ENCODE measurements at places on chromosomes 2 and 18. TPM values are rescaled to one million over a fixed set of nuclear protein-coding genes. Genes with fewer than 3 reads are reported as not detected.

DNA sequence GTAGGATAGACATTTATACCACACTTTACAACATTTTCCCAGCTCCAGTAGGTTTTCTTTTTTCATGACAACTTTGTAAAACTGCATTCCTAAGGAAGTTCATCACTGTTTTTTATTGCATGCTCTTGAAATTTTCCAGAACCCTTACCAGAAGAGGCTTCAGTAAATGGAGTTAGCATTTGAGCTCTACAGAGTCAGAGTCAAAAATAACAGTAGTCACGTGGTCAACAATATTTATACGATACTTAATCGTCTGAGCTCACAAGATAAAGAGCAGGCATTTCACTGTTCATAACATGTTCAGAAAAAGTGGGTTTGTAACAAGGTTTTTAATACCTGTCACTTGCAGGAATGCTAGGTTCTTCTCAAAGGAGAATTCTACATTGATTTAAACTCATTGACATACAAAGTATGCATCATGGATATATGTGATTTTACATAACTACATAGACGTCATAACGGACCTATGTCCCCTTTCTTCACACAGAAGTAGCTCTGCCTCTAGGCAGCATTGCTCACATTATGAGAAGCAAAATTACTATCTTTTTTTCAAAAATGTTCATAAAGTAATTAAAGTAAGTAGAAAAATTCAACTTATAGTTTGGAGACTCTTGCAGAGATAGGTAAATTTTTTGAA lies 187.0 kb upstream of the COL3A1 start:
- DNase-seq: no peak

The TANC1 gene
- 55.6 TPM for total RNA-seq

DNA sequence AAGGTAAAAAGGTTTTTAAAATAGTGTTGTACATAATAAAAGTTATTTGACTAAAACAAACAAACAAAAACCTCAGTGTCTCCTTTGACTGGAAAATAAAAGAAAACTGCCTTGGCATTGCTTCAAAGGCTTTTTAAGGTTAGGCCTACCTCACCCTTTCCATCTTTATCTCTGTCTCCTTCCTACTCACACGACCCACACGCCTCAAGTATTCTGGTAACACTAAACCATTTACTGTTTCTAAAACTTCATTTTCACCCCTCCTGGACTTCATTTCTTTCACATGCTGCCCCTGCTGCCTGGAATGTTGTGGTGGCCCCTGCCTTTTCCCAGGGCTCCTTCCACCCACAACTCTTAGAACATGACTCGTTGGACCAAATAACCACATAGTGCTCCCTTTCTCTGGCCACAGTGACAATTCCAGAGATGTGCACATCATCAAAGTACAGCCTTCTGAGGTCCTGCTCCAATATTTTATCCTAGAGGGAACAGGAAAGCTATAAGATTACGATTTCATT lies 54.0 kb downstream of the ERBB4 start:
- DNase-seq: no peak

- DNase-seq: no peak
Measured at GRCh38 chr2:121309801-121310200, 24.8 kb upstream of the TFCP2L1 start.

The ECEL1 gene
- 0.27 TPM for total RNA-seq

- no peak for DNase-seq
Measured at GRCh38 chr2:96665083-96665569, 22.6 kb downstream of the FER1L5 start.

- no peak for DNase-seq
Measured at GRCh38 chr2:27655155-27655951, 8.1 kb downstream of the SUPT7L start.

DNA sequence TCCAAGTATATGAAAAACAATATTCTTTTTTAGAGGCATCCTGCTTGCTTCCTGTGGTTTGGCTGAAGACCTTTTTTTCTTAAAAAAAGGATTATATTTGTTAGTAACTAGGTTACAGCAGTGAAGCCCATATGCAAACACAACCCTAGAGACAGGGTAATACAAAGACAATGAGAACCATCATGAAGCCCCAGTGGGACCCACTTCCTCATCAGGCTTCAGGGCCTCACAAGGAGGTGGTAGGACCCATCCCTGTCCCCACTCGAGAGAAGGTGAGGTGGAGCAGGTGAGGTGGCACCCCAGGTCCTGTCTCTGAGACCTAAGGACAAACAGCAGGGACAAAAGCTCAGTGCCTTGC lies 80.3 kb downstream of the EDAR start:
- DNase-seq: peak; percentile 24

The OTOF gene
- not detected for total RNA-seq

- DNase-seq: no peak
Measured at GRCh38 chr2:241617431-241618154, 19.4 kb downstream of the THAP4 start.

DNA sequence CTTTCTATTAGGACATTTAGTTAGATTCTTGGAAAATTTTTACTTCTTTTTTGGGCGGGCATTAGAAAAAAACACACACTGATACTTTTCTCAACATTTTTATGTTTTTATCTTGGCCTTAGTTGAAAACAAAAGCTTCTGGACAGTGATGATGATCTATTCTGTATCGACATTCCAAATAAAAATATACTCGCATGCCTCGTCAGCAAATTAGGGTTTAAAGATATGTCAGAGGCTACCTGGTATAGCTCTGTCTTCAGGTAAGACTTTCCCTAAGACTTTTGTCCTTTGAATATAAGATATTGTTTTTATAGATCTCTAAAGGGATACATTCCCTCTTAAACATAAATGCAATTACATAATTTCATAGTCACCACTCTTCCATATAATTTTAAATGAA lies 816.8 kb downstream of the LRP1B start:
- no peak for DNase-seq

The RAD51AP2 gene
- 0.43 TPM for total RNA-seq

- no peak for DNase-seq
Measured at GRCh38 chr2:29615183-29615582, 306.2 kb downstream of the ALK start.

- no peak for DNase-seq
Measured at GRCh38 chr2:44470151-44470550, 108.4 kb downstream of the CAMKMT start.

DNA sequence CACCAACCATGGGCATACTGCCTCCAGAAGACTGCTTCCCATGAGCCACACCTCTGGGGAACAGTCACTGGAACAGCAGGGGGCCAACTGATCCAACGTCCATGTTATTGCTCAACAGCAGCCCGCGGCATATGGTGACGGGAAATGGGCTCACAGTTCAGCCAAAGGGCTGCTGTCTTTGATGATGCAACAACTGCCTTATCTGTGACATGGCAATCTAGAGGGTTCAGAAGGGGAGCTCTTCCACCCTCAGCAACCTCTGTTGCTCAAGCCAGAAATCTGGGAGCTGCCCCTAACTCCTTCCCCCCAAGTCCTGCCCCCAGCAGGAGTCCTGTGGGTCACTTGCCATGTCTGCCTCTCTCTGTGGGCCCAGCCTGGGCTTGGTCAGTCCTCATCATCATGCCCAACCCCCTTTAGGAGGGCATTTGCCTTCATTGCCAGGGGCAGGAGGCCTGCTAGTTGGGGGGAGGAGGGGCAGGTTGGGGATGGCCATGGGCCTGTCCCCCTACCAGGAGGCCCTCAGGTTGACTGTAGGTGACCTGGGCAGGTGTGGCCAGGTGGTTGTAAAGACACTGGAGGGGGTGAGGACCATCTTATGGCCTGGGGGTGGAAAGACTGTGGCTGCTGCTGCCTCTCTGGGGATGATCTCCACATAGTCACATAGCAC lies 212.9 kb downstream of the CYP26B1 start:
- DNase-seq: peak; percentile 56

GRCh38 chr2:832635-833034 lies 118.0 kb upstream of the SNTG2 start:
- no peak for DNase-seq

DNA sequence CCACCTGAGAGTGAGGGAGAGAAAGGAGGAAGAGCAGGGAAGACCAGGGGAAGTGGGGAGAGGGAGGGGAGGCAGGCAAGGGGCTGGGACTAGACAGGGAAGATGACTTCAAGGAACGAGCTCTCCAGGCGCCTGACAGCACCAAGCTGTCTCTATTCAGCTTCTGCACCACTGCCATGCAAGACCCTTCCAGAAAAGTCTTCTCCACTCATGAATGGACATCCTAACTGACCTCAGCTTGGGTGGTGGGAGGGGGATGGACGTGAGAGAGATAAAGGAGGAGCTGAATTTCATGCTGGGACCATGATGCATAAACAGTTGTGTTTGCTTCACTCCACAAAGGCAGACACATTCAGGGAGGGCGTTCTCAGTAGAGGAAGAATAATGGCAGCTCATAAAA lies 206.4 kb upstream of the ARL4C start:
- no peak for DNase-seq

The CHN1 gene
- 23.8 TPM for total RNA-seq

- no peak for DNase-seq
Measured at GRCh38 chr18:55452123-55452611, 135.8 kb downstream of the TCF4 start.

The FSIP2 gene
- total RNA-seq: 0.40 TPM

The CHRNA1 gene
- total RNA-seq: 0.94 TPM

- DNase-seq: no peak
Measured at GRCh38 chr2:44242904-44243303, 32.4 kb upstream of the SLC3A1 start.

DNA sequence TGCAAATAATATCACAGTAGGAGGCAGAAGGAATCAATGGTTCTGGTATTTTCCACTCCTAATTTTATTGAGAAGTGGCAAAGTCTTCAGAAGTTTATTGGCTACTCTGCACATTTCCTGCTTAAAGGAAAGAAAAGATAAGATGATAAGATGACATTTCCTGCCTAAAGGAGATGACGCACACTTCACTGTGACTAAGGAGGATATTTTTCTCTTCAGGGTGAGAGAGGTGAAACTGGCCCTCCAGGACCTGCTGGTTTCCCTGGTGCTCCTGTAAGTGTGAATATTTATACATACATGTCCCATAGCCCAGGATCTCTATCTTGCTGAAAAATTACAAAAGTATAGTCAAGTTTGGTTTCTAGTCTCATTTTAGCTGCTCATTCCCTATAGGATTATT lies 27.9 kb downstream of the COL3A1 start:
- no peak for DNase-seq

- no peak for DNase-seq
Measured at GRCh38 chr2:231008131-231008530, 12.2 kb downstream of the SPATA3 start.

The NDUFV2 gene
- 325 TPM for total RNA-seq

- DNase-seq: no peak
Measured at GRCh38 chr2:235698028-235698427, 204.2 kb downstream of the AGAP1 start.

GRCh38 chr2:27370816-27371620 lies 602 bp downstream of the SNX17 start:
- peak; percentile 77 for DNase-seq

DNA sequence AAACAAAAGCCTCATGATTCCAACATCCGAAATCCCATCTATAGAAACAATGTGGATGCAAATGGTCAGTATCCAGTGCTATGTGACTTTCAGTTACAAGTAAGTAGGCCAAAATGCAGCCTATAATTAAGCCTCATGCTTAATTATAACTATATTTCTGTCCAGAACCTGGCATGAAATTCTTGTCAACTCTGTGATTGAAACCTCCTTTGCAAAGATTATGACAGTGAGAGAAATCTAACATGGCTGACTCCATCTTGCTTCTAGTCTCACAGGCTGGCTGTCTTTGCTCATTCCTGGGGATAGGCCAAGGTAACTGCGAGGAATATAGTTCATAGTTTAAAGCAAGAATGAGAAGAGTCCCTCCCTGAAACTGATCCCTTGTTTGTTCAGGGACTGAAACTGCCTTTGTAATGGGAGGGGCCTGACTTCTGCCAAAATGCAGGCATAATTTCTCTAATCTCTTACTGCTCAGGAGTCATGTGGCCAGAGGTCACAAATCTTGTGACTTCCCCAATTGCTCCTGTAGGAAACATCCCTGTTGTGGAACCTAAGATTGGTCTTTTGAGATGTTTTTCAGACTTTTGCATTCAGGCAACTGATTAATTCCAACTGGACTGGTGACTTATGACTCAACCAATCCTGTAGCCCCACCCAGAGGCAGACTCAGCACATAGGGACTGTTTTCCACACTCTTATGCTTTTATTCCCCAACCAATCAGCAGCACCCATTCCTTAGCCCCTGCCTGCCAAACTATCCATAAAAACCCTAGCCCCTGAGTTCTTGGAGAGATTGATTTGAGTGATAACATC lies 84.5 kb upstream of the TLK1 start:
- DNase-seq: no peak

GRCh38 chr2:10863837-10864236 lies 47.9 kb upstream of the KCNF1 start:
- peak; percentile 71 for DNase-seq

DNA sequence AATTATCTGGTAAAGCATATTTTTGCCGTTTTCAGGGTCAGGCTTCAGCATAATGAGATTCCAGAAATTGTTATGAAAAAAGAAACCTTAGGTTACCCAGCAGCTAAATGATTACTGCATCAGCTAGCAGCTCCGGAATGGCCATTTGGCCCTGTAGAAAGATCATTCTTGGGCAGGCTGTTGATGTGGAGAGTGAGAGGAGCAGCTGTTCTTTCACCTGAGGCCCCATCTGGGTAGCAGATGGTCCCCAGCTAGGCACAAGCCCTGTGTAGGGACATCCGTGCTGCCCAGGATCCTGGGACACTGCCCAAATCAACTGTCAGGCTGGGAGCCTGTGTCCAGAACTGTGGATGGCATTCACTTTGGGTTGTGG lies 61.8 kb downstream of the NEDD4L start:
- DNase-seq: no peak

- DNase-seq: no peak
Measured at GRCh38 chr2:72871880-72872279, 15.3 kb upstream of the SPR start.

- no peak for DNase-seq
Measured at GRCh38 chr2:157792335-157793052, 83.6 kb downstream of the ACVR1 start.

The IL36RN gene
- total RNA-seq: not detected

The TANK gene
- total RNA-seq: 30.1 TPM

- no peak for DNase-seq
Measured at GRCh38 chr2:112691881-112692281, 28.9 kb upstream of the NT5DC4 start.

DNA sequence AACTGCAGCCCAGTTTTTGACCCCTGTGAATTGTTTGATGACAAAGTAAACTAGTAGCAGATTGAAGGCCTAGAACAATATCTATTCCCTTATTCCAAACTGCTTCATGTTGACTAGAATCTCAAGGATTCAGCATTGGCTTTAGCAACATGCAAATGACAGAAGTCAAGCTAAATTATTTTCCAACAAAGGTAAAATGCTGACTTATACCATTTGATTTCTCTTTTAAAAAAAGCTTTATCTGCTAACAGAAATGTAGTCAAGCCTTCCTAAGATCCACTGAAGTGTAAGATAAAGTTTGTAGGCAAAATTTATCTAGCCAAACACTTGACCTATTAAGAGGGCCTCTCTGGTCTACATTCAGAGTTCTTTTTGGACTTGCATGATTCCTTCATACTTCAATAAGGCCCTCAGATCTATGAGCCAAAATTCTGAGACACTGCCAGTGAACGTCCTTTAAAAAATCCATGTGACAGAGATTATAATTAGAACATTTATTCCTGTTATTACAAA lies 9.5 kb upstream of the CYBRD1 start:
- DNase-seq: no peak

Data from cardiac septum (tissue), 1 donor.